ENCODE measurements at places on chromosomes 7 and 10.

DNA sequence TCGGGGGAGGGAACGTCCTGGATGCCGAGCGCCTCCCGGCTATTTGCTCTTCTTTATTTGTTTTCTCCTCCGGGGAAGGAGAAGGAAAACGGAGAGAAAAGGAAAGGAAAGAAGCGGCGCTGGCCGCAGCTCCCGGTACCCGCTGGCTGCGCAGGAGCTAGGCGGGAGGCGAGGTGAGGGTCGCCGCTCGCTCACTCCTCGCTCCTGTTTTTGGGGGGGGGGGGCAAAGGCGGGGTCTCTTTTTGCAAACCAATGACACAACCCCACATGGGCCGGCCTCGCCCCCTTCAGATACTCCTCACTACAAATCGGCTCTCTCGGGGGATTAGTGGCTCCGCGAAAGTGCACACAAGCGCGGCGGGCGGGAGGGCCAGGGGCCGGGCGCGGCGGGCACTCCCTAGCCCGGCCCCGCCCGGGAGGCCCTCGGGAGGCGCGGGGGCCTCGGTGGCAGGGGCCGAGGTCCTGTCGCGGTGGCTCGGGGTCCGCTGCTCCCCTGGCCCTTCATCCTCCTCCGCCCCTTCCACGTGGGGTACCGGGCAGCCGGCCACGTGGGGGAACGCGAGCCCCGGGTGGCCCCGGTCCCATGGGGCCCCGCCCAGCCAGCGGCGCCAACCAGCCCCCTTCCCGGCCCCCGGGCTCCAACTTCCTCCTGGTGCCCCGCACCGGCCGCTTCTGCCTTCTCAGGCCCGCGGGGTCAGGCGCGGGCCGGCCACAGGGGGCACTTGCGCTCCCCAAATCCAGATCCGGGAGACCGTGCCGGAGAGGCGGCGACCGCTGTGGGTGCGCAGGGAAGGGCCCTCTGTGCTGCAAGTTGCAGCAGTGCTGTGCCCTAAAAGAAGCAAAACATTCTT is 718 bp upstream of the CTBP2 start:
- peaks cover 14% of the 10 kb centered on the region for H3K4me1 ChIP-seq
- H3K4me3 ChIP-seq = peak overlapping the region; percentile 96

DNA sequence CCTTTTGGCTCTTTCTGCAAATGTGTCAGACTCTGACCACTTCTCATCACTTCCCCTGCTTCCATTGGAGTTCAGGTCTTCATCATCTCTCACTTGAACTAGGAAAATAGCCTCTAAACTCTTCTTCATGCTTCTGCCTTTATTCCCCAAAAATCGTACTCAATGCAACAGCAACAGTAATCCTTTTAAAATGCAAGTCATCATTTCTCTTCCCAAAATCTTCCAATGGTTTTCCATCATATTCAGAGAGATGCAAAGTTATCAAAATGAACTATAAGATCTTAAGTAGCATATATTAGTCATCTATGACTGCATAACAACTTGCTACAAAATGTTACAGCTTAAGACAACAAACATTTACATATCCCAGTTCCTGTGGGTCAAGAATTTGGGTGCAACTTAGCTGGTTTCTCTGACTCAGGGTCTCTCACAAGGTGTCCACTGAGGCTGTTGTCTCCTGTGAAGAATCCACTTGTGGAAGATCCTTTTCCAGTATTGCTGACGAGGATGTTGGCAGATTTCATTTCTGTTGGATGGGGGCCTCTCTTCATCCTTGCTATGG is 31.0 kb upstream of the ETV1 start:
- H3K4me3 ChIP-seq = no peak overlapping the region
- H3K4me1 ChIP-seq = no peaks in the 10 kb centered on the region
- no peaks in the 10 kb centered on the region for H3K36me3 ChIP-seq

- no peaks in the 10 kb centered on the region for H3K4me1 ChIP-seq
- no peaks in the 10 kb centered on the region for H3K36me3 ChIP-seq
- no peak for DNase-seq
- H3K27ac ChIP-seq = no peak overlapping the region
Measured at GRCh38 chr7:43119371-43120075, 7.1 kb downstream of the HECW1 start.

DNA sequence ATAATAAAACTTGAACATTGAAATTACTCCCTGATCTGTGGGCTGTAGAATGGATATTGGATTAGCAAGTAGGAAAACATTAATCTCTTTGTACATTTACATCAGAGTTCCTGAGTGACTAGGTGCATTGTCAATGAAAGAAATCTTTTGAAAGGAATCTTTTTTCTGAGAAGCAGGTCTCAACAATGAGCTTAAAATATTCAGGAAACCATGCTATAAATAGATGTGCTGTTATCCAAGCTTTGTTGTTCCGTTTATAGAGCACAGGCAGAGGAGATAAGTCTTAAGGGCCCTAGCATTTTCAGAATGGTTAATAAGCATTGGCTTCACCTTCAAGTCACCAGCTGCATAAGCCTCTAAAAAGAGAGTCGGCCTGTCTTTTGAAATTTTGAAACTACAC is 41.3 kb upstream of the SLC16A12 start:
- H3K27ac ChIP-seq = no peak overlapping the region
- H3K4me1 ChIP-seq = no peaks in the 10 kb centered on the region
- no peak overlapping the region for H3K4me3 ChIP-seq
- no peaks in the 10 kb centered on the region for H3K36me3 ChIP-seq

- H3K27ac ChIP-seq = no peak overlapping the region
- H3K4me1 ChIP-seq = no peaks in the 10 kb centered on the region
- no peaks in the 10 kb centered on the region for H3K27me3 ChIP-seq
- no peak for DNase-seq
Measured at GRCh38 chr10:18582803-18583202, 68.6 kb downstream of the NSUN6 start.

DNA sequence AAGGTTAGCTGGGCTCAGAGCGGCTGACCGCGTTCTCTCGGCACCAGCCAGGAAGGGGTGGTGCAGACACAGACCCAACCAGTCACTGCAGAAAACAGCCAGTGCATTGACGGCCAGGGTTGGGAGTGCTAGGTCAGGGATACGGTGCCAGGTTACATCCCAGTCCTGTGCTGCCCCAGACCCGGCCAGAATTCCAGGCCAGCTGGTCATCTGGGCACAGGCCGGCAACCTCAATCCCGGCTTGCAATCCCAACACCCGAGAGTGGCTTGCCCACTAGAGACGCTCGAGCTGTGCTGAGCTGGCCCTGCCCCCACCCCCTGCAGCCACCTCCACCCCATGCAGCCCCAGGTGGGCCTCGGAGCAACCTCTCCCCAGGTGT is 3.8 kb downstream of the PRAP1 start:
- no peak overlapping the region for H3K4me3 ChIP-seq
- no peaks in the 10 kb centered on the region for H3K4me1 ChIP-seq
- no peaks in the 10 kb centered on the region for H3K27me3 ChIP-seq
- H3K36me3 ChIP-seq = no peaks in the 10 kb centered on the region

DNA sequence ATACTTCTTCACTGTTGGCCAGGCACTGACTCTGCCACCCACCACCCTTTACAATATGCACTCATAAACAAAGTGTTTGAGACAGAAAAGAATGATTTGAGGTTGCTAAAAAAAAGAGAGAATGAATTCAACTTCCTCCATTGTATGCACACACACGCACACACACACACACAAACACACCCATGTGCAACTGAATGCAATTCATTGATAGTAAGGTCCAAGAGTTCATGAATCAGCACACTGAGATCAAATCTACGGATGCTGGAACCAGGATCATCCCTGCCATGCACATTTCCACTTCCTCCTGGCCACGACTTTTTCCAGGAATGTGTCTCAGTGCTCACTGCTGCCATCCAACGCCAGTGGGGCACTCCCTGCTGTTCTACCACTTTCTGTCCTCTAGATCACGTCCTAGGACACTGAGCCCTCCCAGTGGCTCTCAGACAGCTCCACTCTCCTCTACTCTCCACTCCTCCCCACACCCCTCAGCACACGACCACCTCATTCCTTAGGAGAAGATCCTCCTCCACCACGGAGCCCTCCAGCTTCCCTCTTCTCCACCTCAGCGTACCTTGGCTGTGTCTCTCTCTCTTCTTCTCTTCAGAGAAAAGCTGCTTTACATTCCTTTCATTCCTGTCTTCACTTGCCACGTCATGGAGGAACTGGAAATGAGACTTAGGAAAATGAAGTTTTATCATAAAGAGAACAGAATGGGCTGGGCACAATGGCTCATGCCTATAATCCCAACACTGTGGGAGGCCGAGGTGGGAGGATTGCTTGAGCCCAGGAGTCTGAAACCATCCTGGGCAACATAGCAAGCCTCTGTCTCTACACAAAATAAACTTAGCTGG is 12.0 kb upstream of the TMEM213 start:
- H3K4me1 ChIP-seq = no peaks in the 10 kb centered on the region

DNA sequence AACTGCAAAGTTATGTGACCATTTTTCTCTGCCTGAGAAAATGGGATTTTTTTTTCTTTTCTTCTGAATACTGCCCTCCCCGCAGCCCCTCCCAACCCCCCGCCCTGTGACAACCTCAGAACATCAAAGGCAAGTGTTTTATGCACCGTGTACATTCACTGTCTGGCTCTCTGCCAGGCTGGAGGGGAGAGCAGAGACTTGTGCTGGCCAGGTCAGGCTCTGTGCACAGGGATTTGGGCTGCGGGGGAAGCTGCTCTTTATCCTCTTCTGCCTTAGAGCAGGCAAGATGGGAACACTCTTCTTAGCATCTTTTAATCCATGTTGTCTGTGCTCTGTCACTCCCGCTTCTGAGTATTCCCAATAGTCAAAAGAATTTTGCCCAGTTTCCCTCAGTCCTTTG is 195.1 kb downstream of the CCSER2 start:
- no peak for DNase-seq
- no peaks in the 10 kb centered on the region for H3K27me3 ChIP-seq
- no peaks in the 10 kb centered on the region for H3K36me3 ChIP-seq

DNA sequence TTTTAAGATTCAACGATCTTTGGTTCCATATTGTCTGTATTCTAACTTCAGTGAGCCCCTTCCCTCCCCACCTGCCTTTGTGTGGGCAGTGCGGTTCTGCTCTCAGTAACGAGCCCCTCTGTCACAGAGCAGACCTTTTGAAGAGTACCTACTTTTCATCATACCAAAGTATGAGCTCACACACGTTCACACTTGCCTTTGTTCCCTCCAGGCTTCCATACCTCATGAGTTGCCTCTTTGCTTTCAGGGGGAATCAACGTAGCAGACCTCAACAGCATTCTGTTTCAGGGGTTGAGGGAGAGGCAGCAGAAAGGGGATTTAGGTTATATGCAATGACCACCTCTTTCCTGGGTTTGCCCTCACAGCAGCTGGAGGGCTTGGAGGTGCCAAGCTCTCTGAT is 211.4 kb upstream of the MDFIC start:
- no peaks in the 10 kb centered on the region for H3K4me1 ChIP-seq
- no peak overlapping the region for H3K4me3 ChIP-seq
- H3K27me3 ChIP-seq = no peaks in the 10 kb centered on the region
- DNase-seq = no peak

DNA sequence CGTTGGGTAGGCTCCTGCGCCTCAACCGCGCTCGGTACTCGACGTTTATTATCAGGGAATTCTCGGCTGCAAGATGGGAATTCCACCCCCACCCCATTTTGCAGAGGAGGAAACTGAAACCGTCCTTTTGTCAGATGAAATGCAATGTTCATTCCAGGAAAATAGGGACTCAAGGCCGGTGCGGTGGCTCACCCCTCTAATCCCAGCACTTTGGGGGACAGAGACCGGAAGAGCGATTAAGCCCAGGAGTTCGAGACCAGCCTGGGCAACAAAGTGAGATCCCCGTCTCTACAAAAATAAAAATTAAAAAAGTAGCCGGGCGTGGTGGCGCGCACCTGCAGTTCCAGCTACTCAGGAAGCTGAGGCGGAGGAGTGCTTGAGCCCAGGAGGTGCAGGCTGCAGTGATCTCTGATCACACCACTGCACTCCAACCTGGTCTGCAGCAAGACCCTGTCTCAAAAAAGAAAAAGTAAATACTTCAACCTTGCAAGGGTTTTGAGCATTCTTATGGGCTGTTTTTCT is 720 bp upstream of the RFC2 start:
- DNase-seq = no peak
- H3K4me3 ChIP-seq = peak overlapping the region; percentile 90
- H3K4me1 ChIP-seq = peaks cover 4% of the 10 kb centered on the region
- H3K27ac ChIP-seq = peak overlapping the region; percentile 95
- H3K27me3 ChIP-seq = no peaks in the 10 kb centered on the region

- no peaks in the 10 kb centered on the region for H3K4me1 ChIP-seq
- DNase-seq = no peak
- H3K4me3 ChIP-seq = no peak overlapping the region
Measured at GRCh38 chr10:27433976-27434375, 70.1 kb upstream of the RAB18 start.

GRCh38 chr10:26700884-26701630 is 3.6 kb downstream of the PDSS1 start:
- no peak for DNase-seq
- peaks cover 4% of the 10 kb centered on the region for H3K4me1 ChIP-seq

- no peak overlapping the region for H3K27ac ChIP-seq
- H3K27me3 ChIP-seq = no peaks in the 10 kb centered on the region
- peaks cover 4% of the 10 kb centered on the region for H3K4me1 ChIP-seq
- no peak overlapping the region for H3K4me3 ChIP-seq
- no peak for DNase-seq
- H3K36me3 ChIP-seq = no peaks in the 10 kb centered on the region
Measured at GRCh38 chr10:50508315-50509051, 115.3 kb downstream of the SGMS1 start.

DNA sequence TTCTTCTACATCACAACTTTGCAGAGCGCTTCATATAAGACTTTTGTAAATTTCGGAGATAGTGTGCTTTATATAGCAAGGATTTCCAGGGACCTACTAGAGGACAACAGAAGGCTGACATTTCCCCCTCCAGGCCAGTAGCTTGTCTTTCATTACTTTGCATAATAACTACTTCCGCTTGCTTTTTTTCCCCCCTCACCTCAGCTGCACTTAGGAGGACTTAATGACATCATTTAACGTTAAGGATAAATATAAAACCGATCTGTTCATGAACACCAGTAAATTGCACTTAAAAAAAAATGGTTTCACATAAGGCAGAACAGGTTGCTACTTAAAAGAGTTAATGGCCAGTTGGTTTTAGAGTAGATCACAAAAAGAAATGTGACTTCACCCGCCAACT is 172.3 kb downstream of the AUTS2 start:
- H3K4me1 ChIP-seq = no peaks in the 10 kb centered on the region
- no peak overlapping the region for H3K27ac ChIP-seq
- DNase-seq = no peak
- H3K36me3 ChIP-seq = no peaks in the 10 kb centered on the region

DNA sequence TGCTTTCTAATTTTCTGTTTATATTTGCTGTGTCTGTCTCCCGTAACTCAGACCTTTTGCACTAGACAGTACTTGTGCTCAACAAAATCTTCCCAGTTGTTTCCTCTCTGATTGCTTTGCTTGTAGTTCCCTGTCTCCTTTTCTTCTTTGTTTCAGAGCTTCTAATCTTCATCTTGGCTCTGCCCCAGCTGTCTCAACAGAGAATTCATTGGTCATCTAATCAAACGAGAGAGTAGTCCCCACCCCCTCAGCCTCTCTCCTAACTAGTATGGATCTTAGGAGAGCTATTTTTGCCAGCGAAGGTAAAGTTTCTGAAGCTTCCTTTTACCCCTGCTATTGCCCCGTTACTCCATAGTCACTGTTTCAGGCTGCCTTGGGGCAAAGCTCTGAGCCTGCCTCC is 32.8 kb downstream of the SLC26A4 start:
- no peaks in the 10 kb centered on the region for H3K36me3 ChIP-seq
- H3K4me3 ChIP-seq = no peak overlapping the region
- no peaks in the 10 kb centered on the region for H3K27me3 ChIP-seq
- no peak overlapping the region for H3K27ac ChIP-seq
- no peak for DNase-seq
- H3K4me1 ChIP-seq = peaks cover 6% of the 10 kb centered on the region
